ENCODE measurements at places on chromosomes 5 and 9. TPM values are rescaled to one million over a fixed set of nuclear protein-coding genes. Genes with fewer than 3 reads are reported as not detected.

TNFSF15 gene
- polyA plus RNA-seq: 7.5 TPM

DNA sequence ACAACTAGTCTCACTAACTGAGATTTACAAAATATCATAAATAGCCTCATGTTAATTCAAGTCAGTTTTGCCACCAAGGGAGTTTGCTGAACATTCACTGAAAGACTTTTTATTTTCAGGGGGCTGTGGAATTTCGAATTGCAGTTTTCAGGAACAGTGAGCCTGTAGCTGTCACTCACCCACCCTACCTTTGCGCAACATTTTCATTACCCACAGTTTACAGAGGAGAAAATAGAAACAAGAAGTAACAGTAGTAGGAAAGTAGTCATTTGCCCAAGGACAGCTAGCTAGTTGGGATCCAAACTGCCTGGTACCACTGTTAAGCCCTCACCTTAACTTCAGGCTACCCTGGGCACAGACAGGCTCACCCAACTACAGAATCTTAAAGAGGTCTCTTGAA is 154.1 kb downstream of the ADAMTS12 start:
- no peak for DNase-seq

GRCh38 chr5:80874162-80874561 is 86.0 kb upstream of the RASGRF2 start:
- no peak for DNase-seq

PTGES2 gene
- 37.9 TPM for polyA plus RNA-seq

TMEM252 gene
- polyA plus RNA-seq: 7.7 TPM

GRCh38 chr9:23914431-23915003 is 88.5 kb upstream of the ELAVL2 start:
- DNase-seq: no peak

- DNase-seq: no peak
These were observed 447.8 kb downstream of the PDE4D start for GRCh38 chr5:59445741-59446140.

GPX3 gene
- 1,238 TPM for polyA plus RNA-seq

GRCh38 chr9:96086936-96087571 is 211.6 kb downstream of the ERCC6L2 start:
- DNase-seq: no peak

KCNN2 gene
- 4.0 TPM for polyA plus RNA-seq

GRCh38 chr5:16127865-16128544 is 51.6 kb downstream of the MARCHF11 start:
- no peak for DNase-seq

GRCh38 chr5:59673438-59674058 is 220.0 kb downstream of the PDE4D start:
- DNase-seq: peak; percentile 49

- peak; percentile 97 for DNase-seq
These were observed at the start of the genes CREB3 and TLN1 for GRCh38 chr9:35732185-35732799. Gene CREB3 (plus strand): TSS chr9:35732666. CDS start chr9:35732773, 107 bp downstream. Gene TLN1 (minus strand): TSS chr9:35732195. CDS start chr9:35725694, 6,501 bp downstream.

DNA sequence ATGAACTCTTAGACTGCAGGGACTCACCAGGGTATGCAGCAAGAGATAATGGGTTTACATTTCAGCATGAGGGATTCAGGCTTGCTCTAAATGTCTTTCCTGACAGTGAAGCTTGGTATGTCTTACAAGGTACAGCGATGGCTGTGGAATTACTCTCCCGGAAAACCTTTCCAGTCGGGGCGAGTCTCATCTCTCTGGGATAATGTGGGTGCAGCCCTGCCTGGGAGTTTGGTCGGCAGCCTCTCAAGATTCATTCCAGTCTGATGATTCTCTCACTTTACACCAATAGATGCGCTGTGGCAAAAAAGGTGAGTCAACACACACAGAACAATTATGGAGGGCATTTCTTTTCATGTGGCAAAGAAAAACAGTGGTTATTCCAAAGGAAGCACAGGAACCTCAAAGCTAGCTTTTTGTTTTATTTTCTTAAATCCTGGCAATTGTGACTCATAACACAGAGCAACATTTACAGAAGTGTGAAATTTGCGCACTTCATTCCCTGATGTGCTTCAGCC is 190.3 kb downstream of the DCP2 start:
- DNase-seq: no peak

GRCh38 chr5:73116506-73116905 is 3.9 kb upstream of the TMEM171 start:
- DNase-seq: no peak

SLC25A2 gene
- 0.23 TPM for polyA plus RNA-seq

- no peak for DNase-seq
These were observed 61.8 kb downstream of the PRKACG start for GRCh38 chr9:68951879-68952659.

NEURL1B gene
- polyA plus RNA-seq: 14.8 TPM

DNA sequence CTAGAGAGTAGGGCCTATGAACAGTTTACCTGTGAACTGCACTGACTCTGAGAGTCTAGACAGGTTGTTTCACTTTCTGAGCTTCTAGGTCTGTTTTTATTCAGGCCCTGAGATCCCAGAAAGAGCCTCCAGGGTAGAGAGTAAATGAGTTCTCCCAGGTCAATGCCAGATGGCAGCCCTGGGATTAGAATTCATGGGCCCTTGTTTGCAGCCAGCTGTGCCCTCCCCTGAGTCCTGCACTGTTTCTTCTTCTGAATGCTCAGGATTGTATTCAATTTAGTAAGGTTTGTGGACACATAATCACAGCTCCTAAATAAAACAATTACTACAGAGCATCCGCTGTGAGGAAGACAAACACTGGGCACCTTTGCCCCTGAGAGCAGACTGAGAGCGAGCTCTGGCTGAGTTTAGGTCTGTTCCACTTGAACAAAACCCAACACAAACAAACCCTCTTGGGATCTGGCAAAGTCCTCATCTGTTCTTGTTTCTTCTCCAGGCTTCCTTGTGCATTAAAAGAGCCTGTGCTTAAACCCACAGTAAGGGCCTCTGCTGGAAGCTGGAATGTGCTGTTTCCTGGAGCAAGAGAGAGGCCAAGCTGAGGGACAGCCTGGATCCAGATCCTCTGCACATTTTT is 29.9 kb downstream of the FAM219A start:
- DNase-seq: no peak

- no peak for DNase-seq
These were observed 146.4 kb downstream of the EGFLAM start for GRCh38 chr5:38404667-38405276.

- no peak for DNase-seq
These were observed 623.3 kb downstream of the RAB3C start for GRCh38 chr5:59206132-59206581.

GRCh38 chr5:66122379-66123034 is 21.6 kb upstream of the SREK1 start:
- DNase-seq: no peak

F2RL2 gene
- polyA plus RNA-seq: 0.71 TPM

UBE2QL1 gene
- polyA plus RNA-seq: 0.70 TPM

ANKRD33B gene
- polyA plus RNA-seq: 1.5 TPM

PCDHB11 gene
- 4.4 TPM for polyA plus RNA-seq

DNA sequence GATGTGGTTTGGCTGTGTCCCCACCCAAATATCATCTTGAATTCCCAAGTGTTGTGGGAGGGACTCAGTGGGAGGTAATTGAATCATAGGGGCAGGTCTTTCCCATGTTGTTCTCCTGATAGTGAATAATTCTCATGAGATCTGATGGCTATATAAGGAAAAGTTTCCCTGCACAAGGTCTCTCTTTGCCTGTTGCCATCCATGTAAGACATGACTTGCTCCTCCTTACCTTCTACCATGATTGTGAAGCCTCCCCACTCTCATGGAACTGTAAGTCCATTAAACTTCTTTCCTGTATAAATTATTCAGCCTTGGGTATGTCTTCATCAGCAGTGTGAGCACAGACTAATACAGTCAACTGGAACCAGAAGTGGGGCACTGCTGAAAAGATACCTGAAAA is 262.4 kb upstream of the RFX3 start:
- DNase-seq: no peak

DNA sequence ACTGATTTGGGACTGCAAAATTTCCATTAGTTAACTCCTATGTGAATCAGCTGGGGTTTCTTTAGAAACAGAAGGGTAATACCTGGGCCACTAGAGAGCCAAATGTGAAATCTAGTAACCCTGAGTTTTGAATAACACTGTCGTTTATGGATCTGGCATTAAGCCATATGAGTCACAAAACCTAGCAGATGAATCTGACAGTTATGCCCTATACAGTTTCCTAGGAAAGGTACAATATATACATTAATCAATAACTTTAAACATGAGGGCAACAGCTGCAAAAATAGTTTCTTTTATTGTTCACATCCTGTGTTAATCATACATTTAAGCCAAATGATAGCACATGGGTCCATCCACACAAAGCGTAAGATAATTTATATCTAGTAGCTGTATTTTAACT is 56.9 kb downstream of the PAM start:
- no peak for DNase-seq

DNA sequence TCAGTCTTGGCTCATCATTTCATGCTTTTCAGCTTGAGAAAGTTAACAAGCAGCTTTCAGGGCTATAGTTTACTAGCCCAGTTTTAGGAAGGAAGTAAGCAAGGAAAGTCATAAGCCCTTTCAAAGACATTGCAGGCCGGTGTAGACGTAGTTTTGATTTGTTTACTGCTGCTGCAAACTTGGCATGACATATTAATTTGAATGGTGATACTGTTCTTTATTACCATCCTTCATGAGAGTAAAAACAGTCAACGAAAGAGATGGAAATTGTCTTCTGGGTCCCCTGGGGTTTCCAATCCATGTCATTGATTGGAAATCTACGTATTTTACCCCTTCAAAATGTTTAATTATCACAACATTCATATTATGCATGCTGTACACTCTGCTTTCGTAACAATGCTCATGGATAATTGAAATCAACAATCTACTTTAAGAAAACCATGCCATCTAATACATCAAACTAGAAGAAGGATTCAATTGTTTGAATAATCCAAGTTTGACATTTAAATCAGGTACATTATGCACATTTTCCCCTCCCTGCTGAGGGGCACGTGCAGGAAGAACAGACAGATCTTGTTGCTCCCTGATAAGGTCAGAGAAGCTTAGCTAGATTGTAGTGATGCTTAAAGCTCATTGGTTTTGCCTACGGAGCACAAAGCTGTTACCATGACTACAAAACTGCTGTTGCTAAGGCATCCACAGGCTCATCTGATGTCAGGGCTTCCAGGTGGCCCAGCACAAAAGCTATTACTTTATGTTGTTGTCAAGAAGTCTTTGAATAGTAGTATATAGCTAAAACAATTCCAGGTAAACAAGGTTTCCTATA is 139.9 kb upstream of the PRLR start:
- DNase-seq: no peak

DNA sequence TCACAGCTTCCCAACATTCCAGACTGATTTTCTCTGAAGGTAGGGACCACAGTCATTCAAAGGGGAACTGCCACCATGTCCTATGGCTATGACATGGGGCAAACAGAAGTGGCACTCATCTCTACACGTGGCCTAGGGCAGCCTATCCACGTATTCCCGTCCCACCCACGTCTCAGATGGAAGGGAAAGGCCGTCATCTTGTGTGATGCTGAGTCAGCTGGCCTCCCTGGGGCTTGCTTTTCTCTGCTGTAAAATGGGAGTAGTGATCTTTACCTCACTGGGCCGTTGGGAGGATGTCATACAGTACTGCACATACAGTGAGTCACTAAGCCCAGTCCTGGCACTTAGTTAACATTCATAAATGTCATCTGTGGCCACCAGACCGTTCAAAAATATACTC is 72.3 kb downstream of the RAPGEF1 start:
- DNase-seq: no peak

DNA sequence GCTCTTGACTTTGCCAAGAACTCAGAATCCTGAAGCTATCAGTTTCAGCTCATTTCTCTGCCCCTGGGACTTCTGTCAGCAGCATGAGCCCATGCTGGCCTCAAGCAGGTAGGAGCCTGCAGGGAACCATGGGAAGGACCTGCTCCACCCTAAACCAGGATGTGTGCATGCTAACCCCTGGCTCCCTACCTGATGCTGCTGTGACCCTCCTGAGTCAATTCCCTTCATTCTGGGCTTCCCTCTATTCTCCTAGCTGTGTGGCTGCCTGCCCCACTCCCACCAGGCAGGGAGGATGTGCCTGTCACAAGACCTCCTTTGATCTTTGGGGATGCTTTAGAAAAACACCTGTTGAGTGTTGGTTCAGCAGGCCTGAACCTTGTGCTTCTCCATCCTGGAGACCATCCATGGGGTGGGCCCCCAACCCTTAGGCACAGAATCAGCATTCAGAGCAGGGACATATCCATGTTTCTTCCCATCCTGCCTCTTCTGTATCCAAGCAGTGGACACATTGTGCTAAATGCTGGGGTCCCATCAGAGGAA is 117.1 kb upstream of the CCL21 start:
- DNase-seq: no peak

- DNase-seq: no peak
These were observed 106.0 kb upstream of the ERCC6L2 start for GRCh38 chr9:95769473-95769872.

GRCh38 chr9:81879501-81879916 is 48.7 kb upstream of the SPATA31D4 start:
- DNase-seq: no peak

DNA sequence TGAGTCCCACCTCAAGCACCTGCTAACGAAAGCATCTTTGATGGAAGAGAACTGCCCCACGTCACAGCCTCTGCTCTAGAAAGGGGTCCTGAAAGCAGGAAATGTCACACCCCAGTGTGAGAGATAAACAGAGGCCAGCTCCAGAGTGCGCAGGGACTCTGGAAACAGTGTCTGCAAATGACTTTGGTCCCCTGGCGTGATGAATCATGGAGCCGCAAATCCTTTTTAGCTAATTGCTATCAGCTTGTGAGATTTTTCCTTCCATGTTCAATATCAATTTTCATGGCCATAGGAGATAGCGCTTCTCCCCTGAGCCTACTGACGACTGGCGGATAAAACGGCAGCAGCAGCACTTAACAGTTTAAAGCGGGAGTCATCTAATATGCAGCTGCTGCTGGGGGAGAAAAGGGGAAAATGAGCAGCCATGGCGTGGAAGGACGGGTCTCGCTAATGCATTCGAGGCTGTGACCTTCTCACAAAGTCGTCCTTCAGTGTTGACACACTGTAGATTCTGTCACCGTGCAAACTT is 209.6 kb upstream of the IRX1 start:
- no peak for DNase-seq

CCL27 gene
- polyA plus RNA-seq: 1.1 TPM

ECM2 gene
- polyA plus RNA-seq: 14.9 TPM

GRCh38 chr9:136239983-136240330 is 5.7 kb downstream of the QSOX2 start:
- no peak for DNase-seq

- no peak for DNase-seq
These were observed 4.2 kb downstream of the SMC5 start for GRCh38 chr9:70262948-70263347.

DNA sequence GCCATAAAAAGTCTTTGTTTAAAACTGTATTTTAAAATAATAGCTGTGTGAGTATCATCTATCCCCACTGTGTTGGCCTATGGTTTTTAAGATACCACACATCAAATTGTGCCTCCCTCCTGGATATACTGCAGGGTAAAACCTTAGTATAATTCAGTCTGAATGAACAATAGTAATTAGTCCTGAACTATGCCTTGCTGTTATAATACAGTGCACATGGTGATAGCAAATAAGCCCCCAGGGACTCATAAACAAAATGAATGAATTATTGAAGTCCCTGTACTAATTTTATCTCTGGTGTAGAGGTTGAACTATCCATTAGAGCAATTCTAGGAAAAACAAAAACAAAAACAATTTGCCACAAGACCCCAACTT is 142.7 kb upstream of the ADAMTSL1 start:
- DNase-seq: no peak

SLIT3 gene
- 51.5 TPM for polyA plus RNA-seq

GRCh38 chr9:17349831-17350230 is 215.0 kb downstream of the CNTLN start:
- no peak for DNase-seq

Measured in left kidney (tissue), 8 donors.